ENCODE measurements at places on chromosomes 1 and 21.

DNA sequence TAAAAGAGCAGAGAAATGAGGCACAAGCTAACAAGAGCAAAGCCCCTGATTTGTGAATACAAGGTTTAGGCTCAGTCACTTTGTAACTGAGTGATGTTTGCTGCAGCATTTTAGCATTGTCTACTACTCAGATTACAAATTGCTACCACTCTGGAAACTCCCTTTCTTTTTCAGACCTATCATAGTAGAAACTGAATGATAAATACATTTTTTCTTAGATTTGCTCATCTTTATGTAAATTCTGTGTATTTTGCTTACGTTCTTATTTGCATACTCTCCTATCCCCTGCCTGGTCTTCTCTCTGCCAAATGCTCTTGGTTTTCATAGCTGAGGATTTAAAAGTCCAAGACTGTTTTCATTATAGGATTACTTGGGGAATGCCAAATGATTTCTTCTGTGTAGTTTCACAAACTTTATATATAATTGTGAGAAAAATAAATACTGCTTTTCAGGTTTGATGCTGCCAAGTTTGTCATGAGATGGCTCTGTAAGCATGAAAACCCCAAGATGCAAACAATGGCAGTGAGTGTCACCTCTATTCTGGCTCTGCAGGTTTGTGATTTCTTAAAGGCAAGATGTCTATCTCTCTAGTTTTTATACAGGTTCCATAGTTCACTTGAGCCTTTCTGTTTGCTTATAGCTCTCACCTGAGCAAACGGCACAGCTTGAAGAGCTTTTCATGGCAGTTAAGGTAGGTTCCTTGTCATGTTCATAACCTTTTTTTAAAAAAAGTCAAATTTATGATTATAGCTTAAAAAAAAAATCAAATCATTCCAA is 24.7 kb downstream of the ZYG11A start:
- DNase-seq: no peak

- peak; percentile 81 for DNase-seq
Measured at GRCh38 chr1:156816561-156817328, at the start of gene SH2D2A. Gene SH2D2A (minus strand): TSS chr1:156816848. CDS start chr1:156816708, 140 bp downstream.

DNA sequence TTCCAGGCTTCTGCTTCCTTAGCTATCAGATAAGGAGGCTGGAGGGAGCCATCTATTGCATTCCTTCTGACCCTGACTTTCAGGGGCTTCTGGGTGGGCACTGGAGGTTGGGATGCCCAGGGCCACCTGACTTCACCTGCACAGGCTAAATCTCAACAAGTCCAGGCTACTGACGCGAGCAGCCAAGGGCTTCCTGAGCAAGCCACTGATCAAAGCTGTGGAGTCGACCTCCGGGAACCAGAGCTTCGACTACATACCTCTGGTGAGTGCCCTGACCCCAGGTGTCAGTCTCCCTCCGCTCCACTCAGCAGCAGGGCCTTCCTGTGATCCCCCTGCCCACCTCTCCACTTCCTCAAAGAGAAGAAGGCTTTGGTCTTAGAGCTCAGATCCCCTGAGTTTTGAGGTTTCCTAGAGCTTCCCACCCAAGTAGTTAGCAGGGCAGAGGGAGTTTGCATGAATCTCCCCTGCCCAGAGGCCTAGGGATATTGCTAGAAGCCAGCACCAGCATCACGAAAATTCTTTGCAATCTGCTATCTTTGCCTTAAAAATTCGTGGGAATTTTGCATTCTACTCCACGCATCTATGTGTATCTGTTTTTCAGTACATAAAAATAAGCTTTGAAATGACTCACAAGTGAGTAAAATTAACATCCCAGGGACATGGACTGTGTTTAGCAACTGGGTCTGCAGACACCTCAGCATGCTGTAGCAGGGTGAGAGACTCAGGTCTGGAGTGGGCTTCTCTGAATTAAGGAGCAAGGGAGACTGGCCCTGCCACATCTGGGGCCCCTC is 61.4 kb downstream of the VWA5B1 start:
- DNase-seq: no peak

GRCh38 chr1:60831780-60832179 is 250.6 kb upstream of the NFIA start:
- no peak for DNase-seq
